ENCODE measurements at places on chromosomes 3 and 15.

DNA sequence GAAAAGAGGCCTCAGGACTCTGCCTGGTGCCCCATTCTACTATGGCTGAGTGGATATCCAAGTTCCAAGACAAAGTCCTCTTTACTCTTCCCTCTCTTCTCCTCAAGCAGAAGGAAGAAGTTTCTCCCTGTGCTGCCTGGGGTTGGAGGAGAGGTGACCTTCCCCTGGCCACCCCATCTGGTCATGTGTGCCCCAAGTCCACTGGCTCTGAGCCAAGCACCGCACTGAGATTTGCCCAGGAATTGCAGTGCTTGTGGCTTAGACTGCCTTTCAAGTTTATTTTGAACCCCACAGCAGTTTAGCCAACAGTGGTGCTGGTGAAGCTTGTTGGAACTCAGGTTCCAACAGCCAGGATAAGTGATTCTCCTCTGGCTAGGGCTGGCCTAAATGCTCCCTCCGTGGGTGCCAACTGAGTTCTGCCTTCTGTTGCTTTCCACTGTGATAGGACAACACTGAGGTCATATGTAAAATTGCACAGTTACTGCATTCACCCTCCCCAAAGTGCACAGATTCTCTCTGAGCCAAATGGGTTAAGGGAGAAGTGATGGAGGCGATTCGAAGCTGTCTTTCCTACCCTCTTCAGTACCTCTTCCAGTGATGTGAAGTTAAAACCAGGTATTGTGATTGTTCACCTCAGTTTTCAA, 69.9 kb downstream of the TMCO5A start:
- no peak for DNase-seq

DNA sequence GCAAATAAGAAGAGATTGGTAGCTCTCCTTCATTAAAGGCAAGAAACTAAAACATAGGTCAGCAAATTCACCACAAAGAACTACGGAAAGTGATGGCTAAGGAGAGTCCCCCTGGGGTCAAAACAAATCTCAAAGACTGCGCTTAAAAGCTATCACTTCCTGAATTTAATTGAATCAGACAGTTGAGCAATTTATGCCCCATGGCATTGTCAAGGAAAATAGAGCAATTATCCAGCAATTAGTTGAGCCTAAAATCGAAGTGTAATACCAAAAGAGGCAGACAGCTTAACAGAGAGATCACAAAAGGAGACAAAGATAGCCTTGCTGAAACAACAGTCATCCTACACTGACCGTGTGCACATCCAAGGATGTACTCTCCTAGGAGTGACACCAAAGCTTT, 74.4 kb upstream of the SCN10A start:
- DNase-seq = no peak

DNA sequence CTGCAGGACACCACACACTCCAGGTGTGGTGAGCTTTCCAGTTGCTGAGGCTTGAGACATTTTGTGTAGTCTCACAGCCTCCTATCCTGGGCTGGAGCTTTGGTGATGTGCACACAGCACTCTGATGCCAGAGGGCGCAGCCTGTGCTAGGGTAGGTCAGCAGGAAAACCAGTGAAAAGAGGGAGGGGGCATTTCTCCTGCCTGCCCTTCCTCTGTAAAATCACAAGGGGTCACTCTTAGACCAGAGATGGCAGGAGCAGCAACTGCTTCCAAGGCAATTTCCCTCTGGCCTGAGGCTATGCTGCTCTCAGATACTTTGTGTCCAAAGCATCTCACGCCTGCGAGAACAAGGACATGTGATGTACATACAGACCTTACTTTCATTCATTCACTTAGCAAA, 16.5 kb upstream of the MUSTN1 start:
- peak; percentile 68 for DNase-seq

DNA sequence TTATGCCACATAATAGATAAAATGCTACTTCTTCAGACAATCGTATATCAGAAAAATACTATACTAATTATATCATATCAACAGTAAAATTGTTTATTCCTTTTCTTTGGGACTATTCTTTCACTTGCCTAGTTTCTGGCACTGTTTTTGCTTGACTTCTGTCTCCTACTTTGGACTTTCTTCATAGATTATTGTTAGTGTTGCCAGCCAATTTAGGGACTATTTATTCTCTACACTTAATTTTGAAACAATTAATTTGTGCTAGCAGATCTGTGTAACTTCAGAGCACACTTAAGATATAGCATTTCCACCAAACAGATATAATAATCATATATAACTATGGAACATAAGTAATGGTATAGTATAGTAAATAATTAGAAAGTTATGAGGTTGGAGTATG, 305.6 kb downstream of the CADM2 start:
- DNase-seq = no peak

GRCh38 chr15:70474471-70475406, 288.6 kb downstream of the UACA start:
- no peak for DNase-seq

GRCh38 chr3:150227839-150228238, 180.3 kb upstream of the TSC22D2 start:
- DNase-seq = peak; percentile 55

DNA sequence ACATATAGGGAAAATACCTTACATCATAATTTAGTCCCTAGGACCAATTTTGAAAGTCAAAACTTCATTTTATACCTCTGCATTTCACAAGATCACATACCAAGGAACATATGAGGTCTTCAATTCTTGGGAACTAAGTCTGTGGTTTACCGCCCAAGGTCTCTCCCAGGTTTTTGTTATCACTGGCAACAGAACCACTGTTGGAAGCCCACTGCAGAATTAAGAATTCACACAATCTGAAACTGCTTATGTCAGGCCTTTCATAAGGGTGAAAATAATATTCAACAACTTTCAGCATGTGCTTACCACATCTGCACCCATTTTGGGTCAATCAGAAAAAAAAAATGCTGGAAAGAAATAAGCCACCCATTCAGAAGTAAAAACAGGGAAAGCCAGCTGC, 107.2 kb upstream of the MME start:
- no peak for DNase-seq

DNA sequence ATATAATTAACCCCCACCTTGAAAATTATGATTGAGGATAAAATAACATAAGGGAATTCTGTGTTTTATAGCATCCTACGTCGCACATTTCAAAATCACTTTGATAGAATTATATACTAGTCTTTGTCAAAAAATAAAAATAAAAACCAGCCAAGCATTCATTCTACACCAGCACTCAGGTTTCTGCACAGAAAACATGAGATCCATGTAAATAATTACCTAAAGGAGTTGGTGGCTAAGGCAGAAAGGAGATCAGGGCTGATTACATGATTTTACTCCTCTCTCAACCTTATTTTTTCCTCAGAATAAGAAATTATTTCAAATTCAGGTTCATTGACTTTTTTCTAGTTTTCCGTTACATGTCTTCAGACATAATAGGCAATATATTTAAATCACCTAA, 194.5 kb downstream of the PLCH1 start:
- DNase-seq = no peak

GRCh38 chr15:96020133-96020532, 310.4 kb upstream of the NR2F2 start:
- no peak for DNase-seq

- DNase-seq = no peak
Observed at GRCh38 chr15:26721232-26721967, 51.5 kb downstream of the GABRB3 start.

GRCh38 chr15:94703596-94703995, 472.2 kb downstream of the MCTP2 start:
- no peak for DNase-seq

All from GM13977 (cell line).